ENCODE measurements at places on chromosomes 11 and 22. TPM values are rescaled to one million over a fixed set of nuclear protein-coding genes. Genes with fewer than 3 reads are reported as not detected.

DNA sequence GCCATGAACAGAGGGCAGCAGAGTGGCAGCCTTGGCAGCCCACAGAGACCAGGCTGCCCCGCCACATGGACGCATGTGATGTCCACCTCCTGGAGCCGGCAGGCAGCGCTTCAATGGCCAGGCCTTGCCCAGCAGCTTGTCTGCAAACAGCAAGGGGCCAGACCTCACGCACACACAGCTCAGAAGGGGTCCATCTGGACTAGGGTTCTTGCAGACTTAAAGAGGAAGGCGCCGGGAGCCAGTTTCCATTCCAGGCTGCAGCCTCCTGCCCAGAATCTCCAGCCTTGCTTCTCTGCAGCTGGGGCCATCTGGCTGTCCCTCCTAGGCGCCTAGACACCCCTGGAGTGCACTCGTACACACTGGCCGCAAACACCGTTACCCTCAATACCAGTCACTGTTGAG is 91.9 kb upstream of the TMEM45B start:
- H3K36me3 ChIP-seq: no peaks in the 10 kb centered on the region
- no peak for DNase-seq
- H3K4me3 ChIP-seq: no peak overlapping the region

Gene MAJIN
- total RNA-seq: 0.44 TPM

DNA sequence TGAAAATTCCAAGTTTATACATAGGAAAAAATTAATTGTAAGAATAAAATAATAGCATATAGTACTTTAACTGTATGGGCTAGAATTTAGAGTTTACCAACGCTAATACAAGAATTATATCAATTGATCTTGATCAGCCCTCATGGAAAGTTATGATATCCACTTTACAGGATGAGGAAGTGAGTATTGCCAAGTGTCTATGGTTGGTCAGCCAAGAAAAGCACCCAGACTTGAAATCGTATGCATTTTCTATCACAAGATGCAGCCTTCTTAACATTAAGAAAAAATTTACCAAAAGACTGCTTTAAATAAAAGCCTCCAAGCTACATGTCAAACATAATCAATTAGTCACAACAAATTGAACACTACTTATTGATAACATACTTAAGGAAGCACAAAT is 53.0 kb downstream of the DDI1 start:
- no peak overlapping the region for H3K4me3 ChIP-seq
- no peak overlapping the region for H3K27ac ChIP-seq
- H3K4me1 ChIP-seq: no peaks in the 10 kb centered on the region
- H3K27me3 ChIP-seq: no peaks in the 10 kb centered on the region

GRCh38 chr22:38948181-38948940 is 9.0 kb upstream of the APOBEC3A start:
- no peaks in the 10 kb centered on the region for H3K36me3 ChIP-seq
- no peak overlapping the region for H3K27ac ChIP-seq
- DNase-seq: no peak
- no peak overlapping the region for H3K4me3 ChIP-seq

GRCh38 chr11:35914816-35915215 is 29.0 kb upstream of the LDLRAD3 start:
- H3K4me1 ChIP-seq: no peaks in the 10 kb centered on the region
- H3K27ac ChIP-seq: no peak overlapping the region
- DNase-seq: no peak
- no peak overlapping the region for H3K4me3 ChIP-seq
- H3K27me3 ChIP-seq: no peaks in the 10 kb centered on the region

DNA sequence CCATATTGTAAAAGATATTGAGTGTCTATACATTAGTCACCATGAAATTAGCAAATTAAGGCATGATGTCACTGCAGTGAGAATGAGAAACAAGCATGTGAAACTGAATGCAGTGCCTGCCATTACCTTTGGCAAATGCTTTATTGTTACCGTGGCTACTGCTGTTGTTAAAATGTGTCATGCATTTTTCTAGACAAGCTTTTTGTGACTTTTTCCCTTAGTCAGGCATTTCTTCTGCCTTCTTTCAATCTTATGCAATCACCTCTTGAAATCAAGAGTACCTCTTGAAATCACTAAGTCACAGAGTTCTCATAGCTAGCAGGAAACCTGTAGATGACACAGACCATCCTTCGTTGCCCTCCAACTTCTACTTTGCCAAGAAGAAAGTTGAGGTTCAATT is 461.7 kb upstream of the TENM4 start:
- H3K27me3 ChIP-seq: no peaks in the 10 kb centered on the region
- no peaks in the 10 kb centered on the region for H3K36me3 ChIP-seq
- H3K4me3 ChIP-seq: no peak overlapping the region

Gene C22orf42
- total RNA-seq: not detected

DNA sequence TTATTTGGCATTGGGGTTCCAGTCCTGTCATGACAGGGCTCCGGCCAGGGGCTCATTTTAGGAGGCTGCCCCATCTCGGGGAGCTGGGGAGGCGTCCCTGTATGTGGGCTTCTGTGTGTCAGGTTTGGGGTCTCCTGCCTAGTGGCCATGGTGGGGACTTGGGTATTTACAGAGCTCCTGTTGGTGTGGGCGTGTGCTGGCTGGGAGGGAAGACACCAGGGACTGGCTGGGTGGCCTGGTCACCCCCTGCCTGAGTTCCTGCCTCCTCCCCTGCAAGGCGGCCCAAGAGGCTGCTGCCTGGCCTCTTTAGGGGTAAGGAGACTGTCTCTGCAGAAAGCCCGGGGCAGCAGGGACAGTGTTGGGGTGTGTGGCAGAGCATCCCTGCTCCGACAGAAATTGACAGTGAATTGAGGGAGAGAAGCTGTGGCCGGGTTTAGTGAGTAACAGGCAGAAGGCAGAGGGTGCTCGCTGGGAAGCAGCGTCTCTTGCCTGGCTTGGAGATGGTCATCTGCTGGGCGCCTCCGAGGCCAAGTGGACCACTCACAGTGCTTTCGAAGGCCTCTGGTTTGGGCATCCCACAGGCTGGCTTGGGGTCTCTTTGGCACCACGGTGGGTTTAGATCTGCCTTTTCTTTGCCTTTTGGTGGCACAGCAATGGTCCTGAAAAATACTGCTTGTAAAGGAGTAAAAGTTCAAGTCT is 40.3 kb upstream of the GRAMD4 start:
- no peaks in the 10 kb centered on the region for H3K27me3 ChIP-seq
- peaks cover 6% of the 10 kb centered on the region for H3K36me3 ChIP-seq
- H3K4me1 ChIP-seq: peaks cover 48% of the 10 kb centered on the region
- H3K27ac ChIP-seq: no peak overlapping the region
- no peak overlapping the region for H3K4me3 ChIP-seq
- DNase-seq: no peak

Gene TRAPPC4
- 74.4 TPM for total RNA-seq

DNA sequence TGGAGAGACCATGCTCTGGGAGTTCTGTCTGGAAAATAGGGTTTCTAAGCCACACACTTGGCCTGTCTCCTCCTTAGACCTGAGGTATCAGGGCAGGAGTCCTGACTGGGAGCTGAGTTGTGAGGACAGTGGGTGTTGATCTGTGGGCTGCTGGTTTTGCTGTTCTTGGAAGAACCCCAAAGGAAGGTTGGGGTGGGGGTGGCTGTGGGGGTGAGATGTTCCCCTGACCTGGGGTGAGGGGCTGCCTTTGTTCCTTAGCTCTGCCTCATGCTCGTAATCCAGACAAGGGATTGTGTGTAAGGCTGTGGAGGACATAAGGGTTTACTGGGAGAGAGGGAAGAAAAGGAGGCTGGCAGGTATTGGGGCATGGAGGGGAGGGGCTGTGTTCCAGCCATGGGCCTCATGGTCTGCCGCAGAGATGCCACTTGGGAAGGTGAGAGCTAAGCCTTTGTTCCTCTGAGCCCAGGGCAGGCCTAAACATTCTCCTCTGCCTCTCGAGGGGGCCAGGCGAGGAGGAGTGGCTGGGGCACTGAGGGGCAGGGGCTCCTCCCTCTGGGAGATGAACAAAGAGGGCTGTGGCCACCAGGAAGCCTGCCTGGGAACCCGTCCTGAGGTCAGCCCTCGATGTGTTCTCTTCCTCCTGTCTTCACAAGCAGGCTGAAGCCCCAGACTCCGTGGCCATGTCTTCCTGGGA is 4.4 kb downstream of the OTOG start:
- no peak for DNase-seq
- H3K4me3 ChIP-seq: no peak overlapping the region
- no peaks in the 10 kb centered on the region for H3K27me3 ChIP-seq
- H3K4me1 ChIP-seq: no peaks in the 10 kb centered on the region
- no peak overlapping the region for H3K27ac ChIP-seq
- H3K36me3 ChIP-seq: no peaks in the 10 kb centered on the region

- no peak for DNase-seq
- H3K4me3 ChIP-seq: no peak overlapping the region
- no peaks in the 10 kb centered on the region for H3K36me3 ChIP-seq
- H3K27ac ChIP-seq: no peak overlapping the region
- H3K4me1 ChIP-seq: peaks cover 9% of the 10 kb centered on the region
- H3K27me3 ChIP-seq: no peaks in the 10 kb centered on the region
These were observed 5.7 kb upstream of the MYEOV start for GRCh38 chr11:69287968-69288882.

Gene KRTAP5-11
- not detected for total RNA-seq

GRCh38 chr11:62435846-62436660 is 17.2 kb downstream of the SCGB1A1 start:
- H3K27me3 ChIP-seq: peaks cover 2% of the 10 kb centered on the region
- H3K36me3 ChIP-seq: no peaks in the 10 kb centered on the region
- peaks cover 13% of the 10 kb centered on the region for H3K4me1 ChIP-seq
- H3K4me3 ChIP-seq: no peak overlapping the region
- H3K27ac ChIP-seq: no peak overlapping the region
- DNase-seq: no peak

Gene PLEKHA7
- 8.8 TPM for total RNA-seq

Measured in T-cell (primary cell).